ENCODE measurements at places on chromosomes 3 and 15. TPM values are rescaled to one million over a fixed set of nuclear protein-coding genes. Genes with fewer than 3 reads are reported as not detected.
A peak's percentile ranks its signal among the peaks of the same experiment; 100 is the strongest.

The RLBP1 gene
- not detected for total RNA-seq

DNA sequence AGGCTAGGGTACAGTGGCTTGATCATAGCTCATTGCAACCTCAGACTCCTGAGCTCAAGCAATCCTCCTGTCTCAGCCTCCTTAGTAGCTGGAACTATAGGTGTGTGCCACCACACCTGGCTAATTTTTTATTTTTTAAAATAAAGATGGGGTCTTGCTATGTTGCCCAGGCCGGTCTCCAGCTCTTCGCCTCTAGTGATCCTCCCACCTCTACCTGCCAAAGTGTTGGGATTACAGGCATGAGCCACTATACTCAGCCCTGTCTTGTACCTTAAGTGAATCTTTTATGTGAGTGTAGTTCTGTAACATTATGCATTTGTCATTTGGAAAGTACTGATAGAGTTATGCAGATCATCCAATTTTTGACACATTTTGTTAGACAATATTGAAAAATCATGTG is 66.9 kb upstream of the C15orf39 start:
- DNase-seq: no peak

The GOLGA6D gene
- not detected for total RNA-seq

- peak; percentile 74 for DNase-seq
Measured at GRCh38 chr3:118817748-118818165, 216.9 kb downstream of the IGSF11 start.

DNA sequence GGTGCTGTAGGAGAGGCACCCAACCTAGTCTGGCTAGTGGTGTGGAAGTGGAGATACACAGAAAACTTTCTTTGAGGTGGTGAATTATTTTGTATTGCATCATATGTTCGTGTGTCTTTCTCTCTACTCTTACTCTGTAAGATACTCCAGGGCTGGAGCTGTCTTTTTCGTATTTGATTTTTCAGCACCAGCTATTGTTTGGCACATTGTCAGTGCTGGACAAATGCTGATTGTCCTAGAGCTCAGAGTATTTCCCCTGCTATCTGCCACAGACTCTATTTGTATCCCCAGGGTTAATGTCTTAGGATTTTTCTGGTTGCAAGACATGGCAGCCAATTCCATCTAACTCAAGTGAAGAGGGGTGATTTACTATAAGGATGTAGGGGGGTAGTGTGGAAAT is 110.5 kb downstream of the SAMMSON start:
- DNase-seq: no peak

DNA sequence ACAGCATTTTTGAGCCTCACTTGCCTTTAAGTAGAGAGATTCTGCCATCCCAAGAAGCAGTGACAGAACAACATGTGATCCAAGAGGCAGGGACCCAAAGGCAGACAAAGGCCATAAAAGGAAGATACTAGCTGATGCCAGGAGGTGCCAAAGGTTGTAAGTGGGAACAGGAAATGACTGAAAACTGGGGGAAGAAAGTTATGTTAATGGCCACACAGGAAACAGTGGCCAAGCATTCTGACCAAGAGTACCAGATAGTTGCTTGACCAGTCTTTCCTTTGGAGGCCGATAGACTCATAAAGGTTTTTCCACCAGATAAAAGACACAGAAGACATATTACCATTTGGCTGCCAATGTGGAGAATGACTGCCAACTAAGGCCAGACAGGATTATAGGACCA is 274.5 kb upstream of the PEX5L start:
- DNase-seq: no peak

DNA sequence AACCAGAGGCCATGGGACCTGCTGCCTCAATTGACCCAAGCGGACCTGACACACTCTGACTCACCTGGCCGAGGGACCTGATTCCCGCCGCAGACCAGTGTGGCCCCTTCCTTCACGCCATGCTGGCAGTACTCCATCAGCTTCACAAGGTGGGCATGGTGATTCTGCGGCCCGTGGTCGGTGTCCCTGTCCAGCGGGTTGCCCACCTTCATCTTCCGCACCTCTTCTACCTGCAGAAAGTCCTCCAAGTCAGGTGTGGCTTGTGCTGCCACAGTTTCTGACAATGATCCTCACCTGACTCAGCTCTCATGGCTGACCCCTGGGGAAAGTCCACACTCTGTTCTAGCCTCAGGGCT is 25.9 kb upstream of the SLC41A3 start:
- no peak for DNase-seq

The SPSB4 gene
- total RNA-seq: 18.7 TPM

DNA sequence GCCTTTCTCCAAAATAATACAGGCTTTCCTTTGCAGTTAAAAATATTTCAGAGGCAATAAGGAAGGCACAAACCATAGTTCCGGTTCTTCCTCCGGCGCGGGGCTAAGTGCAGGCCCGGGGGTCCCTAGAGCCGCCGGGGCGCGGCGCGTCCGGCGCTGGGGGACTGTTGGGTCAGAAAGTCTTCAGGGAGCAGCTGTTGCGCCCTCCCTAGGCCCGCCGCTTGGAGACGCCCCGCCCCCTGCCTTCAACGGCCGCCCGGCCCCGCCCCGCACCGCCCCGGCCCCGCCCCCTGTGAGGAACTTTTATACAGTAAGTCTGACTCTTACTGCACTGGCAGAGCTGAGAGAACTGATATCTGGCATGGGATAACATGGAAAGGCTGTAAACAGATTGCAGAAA is 283.1 kb upstream of the ARL6 start:
- no peak for DNase-seq

The CTXN2 gene
- not detected for total RNA-seq

DNA sequence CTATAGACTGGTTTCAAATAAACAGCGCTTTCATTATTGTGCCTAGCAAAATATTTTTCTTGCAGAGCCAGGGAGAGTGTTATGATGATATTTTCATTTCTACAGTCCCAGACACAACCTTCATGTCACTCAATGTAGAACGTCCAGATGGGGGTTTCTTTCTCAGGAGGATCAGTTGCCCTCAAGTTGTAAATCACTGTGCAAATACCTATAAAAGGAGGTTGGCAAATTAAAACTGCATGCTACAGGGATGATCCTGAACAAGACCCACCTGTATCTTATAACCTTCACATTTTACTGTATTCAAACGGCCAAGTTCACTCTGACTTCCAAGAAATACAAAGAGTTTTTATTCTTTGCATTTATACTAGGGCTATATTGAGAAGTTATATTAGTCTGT is 486.0 kb downstream of the EDEM1 start:
- no peak for DNase-seq

- peak; percentile 28 for DNase-seq
Measured at GRCh38 chr3:188343894-188344293, 189.9 kb downstream of the LPP start.

The GNB4 gene
- 49.1 TPM for total RNA-seq

DNA sequence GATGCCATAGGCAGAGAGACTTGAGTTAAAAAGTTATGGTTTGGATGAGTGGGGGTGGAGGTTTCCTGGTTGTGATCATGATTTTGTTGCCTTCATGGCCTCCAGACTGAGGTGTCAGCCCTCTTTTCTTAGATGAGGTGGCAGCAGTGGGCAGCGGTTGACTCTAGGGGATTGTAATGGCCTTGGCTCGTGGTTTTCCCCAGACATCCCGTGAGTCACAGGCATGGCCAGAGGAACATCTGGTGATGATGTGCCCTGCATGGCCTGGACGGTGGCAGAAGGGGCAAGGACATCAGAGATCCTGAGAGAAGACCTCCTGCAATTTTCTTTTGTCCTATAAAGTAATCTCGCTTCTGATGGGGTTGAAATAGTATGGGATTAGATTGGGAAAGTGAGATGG is 12.4 kb downstream of the RETNLB start:
- DNase-seq: no peak

GRCh38 chr3:71436337-71436736 is 147.2 kb downstream of the FOXP1 start:
- DNase-seq: no peak

The GUCA1C gene
- total RNA-seq: not detected

DNA sequence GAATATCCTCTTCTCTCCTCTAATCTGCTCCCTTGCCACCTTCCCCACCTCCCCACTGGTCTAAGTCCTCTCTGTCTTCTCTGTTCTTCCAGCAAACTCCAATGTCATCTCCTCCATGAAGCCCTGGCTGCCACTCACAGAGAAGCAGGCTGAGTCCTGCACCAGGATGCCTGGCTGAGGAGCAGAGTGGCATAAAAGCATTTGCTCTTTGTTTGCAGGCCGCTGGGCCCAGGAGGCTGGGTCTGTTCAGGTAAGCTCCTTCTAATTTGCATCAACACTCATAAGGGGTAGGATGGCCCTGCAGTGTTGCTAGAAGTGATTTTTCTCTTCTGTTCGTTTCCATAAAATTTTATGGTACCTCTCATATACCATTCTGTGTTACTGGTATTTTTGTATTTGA is 43.2 kb upstream of the KLHL25 start:
- DNase-seq: no peak

The C3orf52 gene
- 4.2 TPM for total RNA-seq

- DNase-seq: no peak
Measured at GRCh38 chr3:124584245-124584551, 146.1 kb upstream of the UMPS start.

DNA sequence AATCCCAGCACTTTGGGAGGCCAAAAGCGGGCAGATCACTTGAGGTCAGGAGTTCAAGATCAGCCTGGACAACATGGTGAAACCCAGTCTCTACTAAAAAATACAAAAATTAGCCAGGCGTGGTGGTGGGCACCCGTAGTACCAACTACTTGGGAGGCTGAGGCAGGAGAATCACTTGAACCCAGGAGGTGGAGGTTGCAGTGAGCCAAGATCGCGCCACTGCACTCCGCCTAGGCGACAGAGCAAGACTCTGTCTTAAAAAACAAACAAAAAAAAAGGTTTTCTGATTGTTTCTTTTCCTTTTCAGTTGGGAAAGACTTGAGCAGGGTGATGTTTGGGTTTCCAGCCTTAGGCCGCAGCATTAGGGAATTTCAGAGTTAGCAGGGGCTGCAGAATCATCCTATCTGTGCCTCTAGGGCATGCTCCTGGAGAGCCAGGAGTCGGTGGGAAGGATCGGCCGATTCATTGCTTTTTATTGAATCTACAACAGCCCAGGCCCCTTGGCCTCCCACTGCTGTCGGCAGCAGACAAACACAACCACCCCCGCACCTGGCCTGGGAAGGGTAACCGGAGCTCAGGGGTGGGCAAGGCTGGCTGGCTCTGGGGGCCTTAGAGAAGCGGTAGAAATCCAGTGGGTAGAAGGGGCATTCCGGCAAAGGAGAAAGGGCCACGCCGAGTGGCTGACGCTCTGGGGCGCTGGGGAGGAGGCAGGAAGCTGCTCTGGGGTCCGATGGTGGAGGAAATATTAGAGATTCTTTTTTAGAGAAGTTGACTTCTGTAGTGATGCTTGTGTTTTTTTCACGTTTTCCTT is 6.3 kb downstream of the CHAC1 start:
- DNase-seq: no peak

GRCh38 chr3:164470471-164470870 is 607.8 kb downstream of the SI start:
- DNase-seq: no peak

DNA sequence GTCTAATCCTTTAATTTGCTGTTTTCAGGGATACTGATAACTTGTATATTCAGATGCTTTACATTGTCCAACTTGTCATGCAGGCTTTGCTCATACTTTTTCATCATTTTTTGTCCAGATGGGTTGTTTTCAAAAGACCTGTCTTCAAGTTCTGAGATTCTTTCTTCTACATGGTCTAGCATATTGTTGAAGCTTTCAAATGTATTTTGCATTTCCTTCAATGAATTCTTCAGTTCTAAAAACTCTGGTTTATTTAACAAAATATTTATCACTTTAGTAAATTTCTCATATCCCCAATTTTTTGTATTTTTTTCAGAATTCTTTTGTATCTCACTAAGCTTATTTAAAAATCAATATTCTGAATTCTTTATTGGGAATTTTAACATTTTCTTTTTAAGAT is 388.3 kb upstream of the IL12A start:
- no peak for DNase-seq

DNA sequence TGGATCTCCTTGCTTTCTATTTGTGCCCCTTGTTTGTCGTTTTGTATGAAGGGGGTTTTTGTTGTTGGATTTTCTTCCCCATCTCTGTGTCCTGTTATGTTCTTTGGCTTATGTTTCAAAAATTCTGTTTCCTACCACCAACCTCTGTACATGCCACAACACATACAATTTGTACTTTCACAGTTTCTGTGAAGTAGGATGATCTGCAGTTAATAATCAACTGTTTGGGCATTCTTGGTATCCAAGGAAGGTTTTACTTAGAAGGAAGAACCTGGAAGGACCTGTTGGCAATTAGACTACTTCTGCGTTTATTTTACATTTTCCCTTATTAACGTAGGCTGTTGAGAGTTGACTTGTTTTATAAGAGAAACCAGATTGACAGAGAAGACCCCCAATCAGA is 8.3 kb downstream of the SETD5 start:
- no peak for DNase-seq

GRCh38 chr3:39275963-39276593 is 3.8 kb downstream of the CX3CR1 start:
- no peak for DNase-seq

- DNase-seq: peak; percentile 52
Measured at GRCh38 chr3:99943931-99944761, 126.5 kb downstream of the CMSS1 start.

- peak; percentile 10 for DNase-seq
Measured at GRCh38 chr3:112794622-112795172, 52.0 kb downstream of the CD200R1L start.

GRCh38 chr3:157460253-157460652 is 23.6 kb downstream of the PTX3 start:
- no peak for DNase-seq

DNA sequence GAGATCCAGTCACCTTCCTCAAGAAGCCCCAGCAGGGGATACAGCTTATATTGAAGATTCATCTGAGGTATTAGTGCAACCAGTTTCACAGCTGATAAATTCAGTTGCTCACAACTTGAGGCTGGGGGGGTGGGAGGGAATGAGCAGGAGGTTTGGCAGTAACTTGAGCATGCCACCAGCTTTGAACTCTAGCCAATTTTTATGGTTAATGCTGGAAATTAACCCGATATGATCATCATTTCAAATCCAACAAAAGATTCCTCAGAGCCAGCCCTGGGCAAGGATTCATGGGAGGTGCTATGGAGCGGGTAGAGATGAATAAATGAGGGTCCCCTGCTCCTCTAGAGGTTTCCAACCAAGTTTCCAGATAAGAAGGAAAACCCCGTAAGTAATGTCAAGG is 73.1 kb upstream of the HES1 start:
- peak; percentile 75 for DNase-seq

GRCh38 chr3:119571230-119571629 is 8.1 kb upstream of the ADPRH start:
- no peak for DNase-seq

The P2RY12 gene
- total RNA-seq: 0.21 TPM

The TGM5 gene
- total RNA-seq: 6.8 TPM

GRCh38 chr3:99410789-99411311 is 227.5 kb upstream of the COL8A1 start:
- no peak for DNase-seq

- no peak for DNase-seq
Measured at GRCh38 chr3:50168388-50168787, 13.3 kb downstream of the SEMA3F start.

The GRM7 gene
- 1.6 TPM for total RNA-seq

DNA sequence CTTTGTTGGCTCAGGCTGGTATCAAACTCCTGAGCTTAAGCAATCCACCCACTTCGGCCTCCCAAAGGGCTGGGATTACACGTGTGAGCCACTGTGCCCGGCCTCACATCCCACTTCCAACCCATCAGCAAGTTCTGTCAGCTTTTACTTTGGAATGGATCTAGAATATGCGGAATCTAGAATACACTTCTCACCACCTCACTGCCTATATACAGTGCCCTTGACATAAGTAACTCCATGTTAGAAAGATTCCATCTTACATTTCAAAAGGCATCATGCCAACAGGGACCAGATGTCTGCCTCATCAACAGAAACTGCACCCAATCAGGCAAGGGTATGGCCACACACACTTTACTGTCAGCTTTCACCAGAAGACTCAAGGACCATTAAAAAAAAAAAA is 9.9 kb upstream of the RBSN start:
- no peak for DNase-seq

All from tongue (tissue), 3 donors.